ENCODE measurements at places on chromosomes 7 and 10.
A peak's percentile ranks its signal among the peaks of the same experiment; 100 is the strongest.

DNA sequence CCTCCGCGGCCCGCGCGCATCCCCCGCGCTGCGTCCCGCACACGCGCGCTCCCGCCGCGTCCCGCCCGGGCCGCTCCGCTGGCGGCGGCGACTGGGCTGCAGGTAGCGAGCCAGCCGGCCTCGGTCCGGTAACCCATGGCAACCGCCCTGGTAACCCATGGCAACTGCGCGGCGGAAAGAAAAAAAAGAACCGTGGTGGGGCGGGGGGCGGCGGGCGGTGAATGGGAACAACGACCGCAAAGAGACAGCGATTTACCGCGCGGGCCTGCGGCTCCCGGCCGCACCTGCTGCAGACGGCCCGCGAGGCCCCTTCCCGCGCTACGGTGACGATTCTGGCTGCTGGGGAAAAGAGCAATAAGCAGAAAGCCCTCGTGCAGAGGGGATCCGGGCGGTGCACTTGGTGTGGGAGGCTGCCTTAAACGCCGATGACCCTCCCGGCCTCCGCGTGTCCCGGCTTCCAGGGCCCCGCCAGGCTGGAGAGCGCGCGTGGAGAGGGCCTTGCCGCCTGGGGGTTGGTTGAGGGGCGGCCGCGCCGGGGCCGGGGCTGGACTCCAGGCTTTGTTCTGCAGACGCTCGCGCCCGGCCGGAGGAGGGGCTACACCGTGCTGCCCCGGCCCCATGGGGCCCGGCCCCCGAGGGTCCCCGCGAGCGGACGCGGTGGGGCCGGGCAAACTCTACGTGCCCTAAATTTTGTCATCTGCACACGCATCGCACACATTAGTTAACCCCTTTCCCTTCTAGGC, 84.7 kb downstream of the SNX10 start:
- peak; percentile 71 for DNase-seq

DNA sequence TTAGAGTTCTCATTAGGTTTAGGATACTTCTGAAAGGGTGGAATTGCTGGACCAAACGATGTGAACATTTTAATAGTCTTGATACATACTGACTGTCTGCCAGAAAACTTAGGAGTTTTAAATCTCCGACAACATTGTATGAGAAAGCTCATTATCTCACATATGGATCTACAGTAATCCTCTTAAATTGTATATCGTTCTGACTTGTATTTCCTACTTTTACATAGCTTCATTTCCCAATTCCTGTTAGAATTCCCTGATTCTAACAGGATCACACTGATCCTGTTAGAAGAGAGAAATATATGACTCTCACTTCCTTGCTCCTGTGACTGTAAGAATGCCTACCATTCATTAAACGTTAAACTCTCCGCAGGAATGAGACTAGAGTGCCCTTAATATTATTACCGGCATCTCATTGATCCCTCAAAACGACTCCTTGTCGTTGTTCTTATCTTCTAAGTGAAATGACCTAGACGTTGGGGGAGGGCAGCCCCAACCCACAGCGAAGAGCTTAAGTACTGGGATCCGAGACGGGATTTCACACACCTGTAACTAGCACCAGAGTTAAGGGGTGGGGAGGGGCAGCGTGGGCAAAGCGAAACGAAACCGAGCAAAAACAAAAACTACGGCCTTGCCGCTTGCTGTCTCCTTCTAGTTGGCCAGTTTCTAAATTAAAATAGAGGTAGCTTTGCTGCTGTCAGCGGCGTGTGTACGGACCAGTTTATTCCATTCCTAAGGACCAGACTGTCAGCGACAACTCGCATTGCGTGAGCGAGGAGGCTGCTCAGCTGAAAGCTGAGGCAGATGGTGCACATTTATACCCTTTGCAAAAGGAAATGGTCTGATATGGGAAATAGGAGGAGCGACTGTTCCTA, 678 bp upstream of the TMEM106B start:
- DNase-seq = no peak

DNA sequence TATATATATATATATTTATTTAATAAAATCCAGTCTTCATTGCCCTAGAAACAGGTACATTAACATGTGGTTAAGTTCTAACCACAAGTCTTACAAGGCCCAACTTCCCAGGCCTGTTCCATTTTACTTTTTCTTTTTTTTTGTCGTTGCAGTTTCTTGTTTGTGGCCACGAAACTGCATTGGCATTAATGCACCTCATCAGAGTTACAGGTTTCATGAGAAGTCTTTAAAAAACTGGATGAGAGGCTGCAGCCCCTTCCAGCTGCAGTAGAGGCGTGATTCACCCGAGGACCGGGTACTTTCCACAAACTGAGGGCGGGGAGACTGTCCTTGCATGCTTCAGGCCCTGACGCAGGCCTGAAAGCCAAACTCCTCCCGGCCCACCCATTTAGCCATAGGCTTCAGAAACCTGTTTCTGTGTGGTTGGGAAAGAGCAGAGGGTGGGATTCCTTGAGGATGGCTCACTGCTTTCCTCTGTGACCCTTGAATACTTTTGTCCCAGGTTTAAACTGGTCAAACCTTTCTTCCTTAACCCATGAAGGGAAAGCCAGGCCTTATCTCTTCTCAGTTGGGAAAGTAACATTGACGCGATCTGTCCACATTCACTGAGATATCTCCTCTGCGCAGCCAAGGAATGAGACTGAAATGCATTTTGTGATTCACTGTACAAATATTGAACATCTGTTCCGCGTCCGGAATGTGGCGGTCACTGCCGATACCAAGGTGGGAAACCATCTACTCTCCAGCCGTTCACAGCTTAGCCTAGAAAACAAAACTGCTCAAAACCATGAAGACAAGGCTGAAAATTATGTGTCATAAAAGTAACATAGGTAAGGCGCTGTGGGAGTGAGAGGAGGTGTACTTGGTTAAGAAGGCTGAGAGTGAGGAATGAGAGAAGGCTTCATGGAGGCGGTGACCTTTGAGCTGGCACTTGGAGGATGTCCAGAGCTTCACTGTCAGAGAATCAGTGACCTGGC, 311.7 kb downstream of the GATA3 start:
- DNase-seq = no peak

DNA sequence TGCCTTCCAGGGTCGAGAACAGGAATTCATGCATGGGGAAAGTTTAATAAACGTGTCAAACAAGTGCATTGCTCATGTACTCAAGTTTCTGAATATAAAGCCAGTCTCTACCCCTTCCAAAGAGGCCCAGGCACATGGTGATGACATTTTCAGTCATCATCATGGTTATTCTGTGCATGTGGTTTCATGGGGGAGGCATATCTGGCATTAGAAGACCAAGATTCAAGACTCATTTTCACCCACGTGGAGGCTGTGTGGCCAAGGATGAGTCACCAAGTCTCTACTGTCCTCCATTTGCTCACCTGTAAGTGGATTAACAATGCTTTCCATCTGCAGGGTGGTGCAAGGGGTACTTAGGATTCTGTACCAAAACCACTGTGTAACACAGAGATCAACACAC, 34.0 kb upstream of the CNPY1 start:
- DNase-seq = no peak

- DNase-seq = no peak
Observed at GRCh38 chr7:23098460-23098859, 7.1 kb upstream of the KLHL7 start.
